ENCODE measurements at places on chromosomes 3 and 15.

DNA sequence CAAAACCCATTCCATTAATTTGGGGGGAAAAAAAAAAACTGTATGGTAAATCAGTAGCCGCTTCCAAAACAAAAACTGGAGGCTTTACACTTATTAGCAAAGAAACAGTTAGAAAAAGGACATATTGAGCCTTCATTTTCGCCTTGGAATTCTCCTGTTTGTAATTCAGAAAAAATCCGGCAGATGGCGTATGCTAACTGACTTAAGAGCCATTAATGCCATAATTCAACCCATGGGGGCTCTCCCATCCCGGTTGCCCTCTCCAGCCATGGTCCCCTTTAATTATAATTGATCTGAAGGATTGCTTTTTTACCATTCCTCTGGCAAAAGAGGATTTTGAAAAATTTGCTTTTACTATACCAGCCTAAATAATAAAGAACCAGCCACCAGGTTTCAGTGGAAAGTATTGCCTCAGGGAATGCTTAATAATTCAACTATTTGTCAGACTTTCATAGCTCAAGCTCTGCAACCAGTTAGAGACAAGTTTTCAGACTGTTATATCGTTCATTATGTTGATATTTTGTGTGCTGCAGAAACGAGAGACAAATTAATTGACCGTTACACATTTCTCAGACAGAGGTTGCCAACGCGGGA, 9.4 kb upstream of the RPL24 start:
- DNase-seq: no peak

DNA sequence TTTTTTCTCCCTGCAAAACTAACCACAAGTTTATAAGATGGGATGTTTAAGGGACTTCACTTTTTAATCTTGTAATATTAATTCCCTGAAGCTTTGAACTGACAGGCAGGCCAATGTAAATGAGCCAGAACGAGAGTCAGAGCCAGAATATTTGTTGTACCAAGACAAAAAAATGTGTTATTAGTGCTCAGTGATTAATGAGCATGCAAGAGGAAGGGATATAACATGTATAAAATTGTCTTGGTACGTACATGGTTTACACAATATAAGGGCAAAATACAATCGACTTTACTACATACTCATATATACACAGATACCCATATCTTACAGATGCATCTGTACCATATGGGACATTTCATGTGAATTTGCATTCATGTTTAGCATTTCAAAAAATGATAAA, 331.2 kb downstream of the MECOM start:
- DNase-seq: no peak

DNA sequence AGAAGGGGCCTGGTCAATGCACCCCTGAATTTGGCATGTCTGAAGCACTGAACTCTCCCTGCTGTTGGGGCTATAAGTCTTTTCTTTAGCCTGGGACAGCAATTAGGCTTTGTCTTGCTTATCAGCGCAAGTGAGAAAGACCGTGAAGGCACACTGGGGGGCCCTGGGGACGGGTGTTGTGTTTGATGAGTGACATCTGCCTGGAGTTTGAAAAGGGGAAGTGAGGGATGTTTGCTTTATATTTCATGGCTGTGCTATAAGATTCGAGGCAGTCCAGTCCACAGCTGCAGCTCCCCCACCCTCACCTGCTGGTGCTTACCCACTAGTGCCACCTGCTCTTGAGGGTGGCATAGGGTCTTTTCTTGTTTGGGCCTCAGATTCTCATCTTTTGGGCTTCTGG, 44.8 kb downstream of the CEMIP start:
- no peak for DNase-seq

DNA sequence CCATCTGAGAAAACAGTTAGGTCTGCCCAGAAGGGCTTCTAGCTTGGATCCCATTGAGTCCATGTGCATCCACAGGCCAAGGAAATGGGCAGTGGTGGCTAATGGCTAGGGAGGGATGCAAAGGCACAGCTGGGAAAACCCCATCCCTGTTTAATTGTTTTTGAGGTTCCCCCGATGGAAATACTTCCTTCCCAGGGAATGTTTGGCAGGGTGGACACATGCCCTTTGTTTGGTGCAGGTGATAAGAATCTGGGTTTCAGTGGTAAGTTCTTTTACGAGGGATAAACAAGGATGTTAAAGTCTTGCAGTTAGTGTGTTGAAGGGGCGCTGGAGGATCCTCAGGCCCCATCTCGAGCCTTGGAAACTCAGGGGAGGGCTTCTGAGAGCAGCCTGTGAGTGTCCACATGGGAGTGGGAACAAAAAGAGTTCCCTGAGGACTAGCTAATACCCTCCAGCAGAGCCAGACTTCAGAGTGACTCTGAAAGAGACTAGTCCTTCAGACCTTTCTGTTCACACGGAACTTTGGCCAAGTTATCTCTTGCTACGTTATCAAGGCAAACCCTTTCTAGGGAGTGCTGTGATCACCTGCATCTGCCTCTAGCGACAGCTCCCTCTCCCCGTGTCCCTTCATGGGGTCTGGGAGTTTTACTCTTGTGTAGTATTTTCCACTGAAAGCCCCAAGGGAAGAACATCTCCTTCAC, 17.4 kb downstream of the PTPRG start:
- no peak for DNase-seq

- no peak for DNase-seq
These were observed 142.0 kb upstream of the SLCO3A1 start for GRCh38 chr15:91711384-91712033.

- DNase-seq: no peak
These were observed 6.5 kb downstream of the APEH start for GRCh38 chr3:49680493-49681231.

GRCh38 chr3:151169262-151169947, 33.6 kb downstream of the GPR171 start:
- DNase-seq: no peak

DNA sequence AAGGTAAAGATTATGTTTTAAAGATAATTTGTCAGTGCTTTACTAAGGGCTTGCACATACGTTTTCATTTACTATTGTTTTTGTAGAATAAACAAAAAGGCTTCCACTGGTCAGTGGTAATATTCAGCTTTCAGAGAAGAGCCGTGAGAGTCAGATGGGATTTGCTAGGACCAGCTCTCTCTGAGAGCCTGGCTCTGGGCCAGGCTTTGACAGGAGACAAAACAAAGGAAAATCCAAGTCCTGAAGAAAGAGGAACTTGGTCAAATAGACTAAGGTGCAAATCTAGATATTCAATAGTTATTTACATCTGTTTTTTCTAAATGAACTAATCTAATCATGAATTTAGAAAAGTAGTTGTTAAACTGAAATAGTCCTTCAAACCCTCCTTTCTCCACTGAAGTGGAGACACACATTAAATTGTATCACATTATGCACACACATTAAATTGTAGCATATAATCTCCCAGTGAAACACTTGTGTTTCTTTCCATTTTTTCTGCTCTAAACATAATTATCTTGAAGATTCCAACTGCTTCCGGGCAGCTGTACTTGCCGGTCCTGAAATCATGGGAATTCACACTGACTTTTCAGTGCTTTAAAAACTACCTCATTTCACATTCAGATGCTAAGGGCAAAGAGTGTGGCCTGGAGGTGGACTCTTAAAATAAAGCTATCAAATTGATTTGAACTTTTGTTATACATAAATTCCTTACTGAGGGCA, 55.1 kb upstream of the FILIP1L start:
- peak; percentile 75 for DNase-seq

DNA sequence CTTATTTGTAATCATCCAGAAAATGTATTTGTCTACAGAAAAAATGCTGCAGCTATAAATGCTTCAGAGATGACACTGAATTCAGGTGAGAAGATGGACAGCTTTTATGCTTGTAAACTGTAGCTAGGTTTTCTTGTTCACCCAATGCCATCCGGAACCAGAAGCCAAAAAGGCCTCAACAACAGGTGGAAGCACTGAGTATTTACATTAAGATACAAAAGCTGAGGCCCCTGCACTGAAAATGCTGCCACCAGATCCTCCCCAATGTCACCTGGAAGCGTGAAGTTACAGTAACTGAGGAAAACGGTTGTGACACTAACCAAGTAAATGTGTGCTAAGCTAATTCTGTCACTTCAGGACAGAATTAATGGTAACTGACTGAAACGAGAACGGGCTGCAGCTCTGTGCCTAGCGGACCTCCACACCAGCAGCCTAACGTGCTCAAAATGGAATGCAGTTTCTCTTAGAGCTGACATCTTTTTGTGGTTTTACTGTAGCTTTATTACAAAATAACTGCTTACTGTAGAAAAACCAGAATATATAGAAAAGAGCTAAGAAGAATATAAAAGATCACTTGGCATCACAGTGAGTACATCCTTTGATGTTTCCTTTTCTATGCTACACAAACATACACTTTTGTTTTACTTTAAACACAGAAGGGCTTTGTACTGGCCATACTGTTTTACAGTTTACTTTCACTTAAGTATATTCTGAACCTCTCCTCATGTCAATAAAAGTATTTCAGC, 7.6 kb downstream of the CHSY1 start:
- DNase-seq: no peak

- DNase-seq: no peak
These were observed 28.5 kb downstream of the THBS1 start for GRCh38 chr15:39609166-39609916.

- DNase-seq: peak; percentile 82
These were observed 59.1 kb downstream of the CORO2B start for GRCh38 chr15:68637767-68638404.

DNA sequence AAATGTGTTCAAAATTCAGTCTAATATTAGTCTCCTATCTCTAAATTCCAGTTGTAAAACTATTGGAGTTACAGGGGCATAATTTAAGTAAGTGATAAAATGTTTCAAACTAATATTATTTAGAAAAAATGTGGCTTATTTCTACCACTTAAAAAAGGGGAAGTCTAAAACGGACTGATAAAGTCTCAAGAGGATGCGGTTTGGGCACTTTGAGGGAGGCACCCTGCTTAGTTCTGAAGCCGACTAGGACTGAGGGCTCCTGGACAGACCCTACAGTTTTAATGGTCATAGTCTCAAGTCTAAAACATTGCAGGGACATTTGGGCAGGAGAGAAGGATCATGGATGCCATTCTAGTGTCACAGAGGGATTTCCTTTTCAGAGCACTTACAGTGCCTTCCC, 566.3 kb downstream of the NR2F2 start:
- DNase-seq: no peak

DNA sequence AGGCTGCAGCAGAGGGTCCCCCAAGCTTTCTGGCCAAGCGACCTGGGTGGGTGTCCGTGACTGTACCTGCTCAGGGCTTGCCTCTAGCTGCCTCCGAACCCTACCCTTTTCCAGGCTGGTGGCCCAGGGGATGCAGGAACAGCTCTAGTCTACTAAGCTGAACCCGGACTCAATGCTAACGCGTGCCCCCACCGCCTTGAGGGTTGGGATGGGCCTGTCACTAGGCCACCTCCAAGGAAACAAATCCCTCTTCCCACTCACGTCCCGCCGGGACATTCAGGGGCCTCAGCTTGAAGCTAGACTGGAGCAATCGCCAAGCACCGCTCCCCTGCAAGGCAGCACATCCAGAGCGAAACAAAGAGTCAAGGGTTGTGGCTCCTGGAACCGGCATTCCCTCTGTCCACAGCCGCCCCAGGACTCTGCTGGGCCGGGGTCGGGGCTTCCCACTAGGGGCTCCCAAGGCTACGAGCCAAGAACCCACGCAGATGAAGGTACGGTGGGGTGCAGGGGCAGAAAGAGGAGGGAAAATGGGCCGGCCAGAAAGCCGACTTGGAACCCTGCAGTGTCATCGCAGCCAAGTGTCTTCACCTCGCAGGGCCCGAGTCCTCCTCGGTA, 2.9 kb downstream of the FBXL22 start:
- no peak for DNase-seq

DNA sequence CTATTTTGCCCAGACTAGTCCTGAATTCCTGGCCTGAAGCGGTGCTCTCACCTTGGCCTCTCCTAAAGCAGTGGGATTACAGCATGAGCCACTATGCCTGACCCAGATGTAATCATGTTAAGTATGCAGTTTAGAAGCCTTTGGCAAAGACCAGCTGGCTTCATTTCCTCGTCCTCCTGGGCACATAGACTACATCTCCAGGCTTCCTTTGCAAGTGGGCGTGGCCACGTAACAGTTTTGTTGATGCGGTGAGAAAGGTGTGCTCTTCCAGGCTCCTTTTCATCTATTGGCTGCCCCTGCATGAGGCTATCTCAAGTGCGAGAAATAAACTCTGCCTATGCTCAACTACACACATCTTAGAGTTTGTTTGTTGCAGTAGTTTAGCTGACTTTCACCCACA, 13.0 kb downstream of the SV2B start:
- no peak for DNase-seq

DNA sequence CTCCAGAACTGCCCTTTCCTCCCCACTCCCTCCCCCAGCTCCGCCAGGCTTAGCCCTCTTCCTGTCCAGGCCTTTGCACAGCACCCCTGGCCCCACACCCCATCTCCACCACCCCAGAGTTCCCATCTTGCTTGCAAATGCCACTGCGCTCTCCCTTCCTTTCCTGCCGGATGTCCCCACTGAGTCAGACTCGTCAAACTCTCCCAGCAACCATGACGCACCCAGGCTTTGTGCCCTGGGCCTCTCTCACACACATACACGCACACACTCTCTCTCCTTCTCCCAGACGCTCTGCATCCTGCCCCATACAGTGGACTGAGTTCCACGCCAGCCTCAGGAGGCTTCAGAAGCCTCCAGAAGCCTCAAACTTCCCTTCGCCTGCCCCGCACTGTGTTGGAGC, 2.8 kb upstream of the CCDC9B start:
- no peak for DNase-seq

DNA sequence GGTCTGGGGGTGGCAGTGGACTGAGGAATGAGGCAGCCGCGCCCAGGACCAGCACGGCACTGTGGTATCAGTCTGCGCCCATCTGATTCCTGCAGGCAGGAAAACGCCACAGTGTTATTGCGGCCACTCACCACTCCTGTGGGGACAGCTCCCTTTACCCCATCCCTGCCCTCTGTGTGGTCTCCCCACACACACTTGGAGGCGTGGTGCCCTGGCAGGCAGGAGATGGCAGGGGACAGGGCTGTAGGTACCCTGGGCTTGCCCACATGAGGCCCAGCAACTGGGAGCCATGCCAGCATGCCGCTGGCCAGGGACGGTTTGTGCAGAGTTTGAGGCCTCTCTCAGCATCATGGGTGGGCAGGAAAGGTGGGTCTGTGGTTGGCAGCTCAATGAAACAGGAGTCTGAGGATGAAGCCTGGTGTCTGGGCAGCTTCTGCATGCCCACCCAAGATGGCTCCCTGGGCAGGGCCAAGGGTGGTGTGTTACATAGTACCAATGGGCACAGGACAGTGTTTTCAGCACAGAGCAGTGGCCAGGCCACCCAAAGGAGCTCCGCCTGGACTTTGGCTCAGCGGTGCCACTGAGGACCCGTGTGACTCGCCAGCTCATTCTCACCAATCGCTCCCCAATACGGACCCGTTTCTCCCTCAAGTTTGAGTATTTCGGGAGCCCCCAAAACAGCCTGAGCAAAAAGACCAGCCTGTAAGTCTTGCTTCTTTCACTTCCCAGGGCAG, 27.2 kb downstream of the ACAA1 start:
- no peak for DNase-seq

- no peak for DNase-seq
These were observed 51.0 kb downstream of the ALCAM start for GRCh38 chr3:105417525-105418289.

DNA sequence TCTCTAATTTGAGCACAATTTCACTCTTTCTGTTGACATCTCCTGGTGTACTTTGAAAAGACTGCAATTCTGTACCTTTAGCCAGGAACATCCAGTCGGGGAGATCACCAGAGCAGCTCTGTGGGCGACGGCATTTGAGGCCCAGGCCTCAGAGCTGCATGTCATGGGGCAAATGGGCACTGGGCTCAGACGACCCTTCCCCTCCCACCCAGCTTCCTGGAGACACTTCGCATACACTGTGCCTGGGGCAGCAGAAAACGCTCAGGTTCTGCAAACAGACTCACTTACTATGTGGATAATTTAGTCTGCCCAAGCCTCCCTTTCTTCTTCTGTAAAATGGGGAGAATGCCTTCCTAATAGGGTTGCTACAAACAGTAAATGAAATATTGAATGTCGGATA, 96.9 kb downstream of the HMG20A start:
- DNase-seq: no peak

Measured in muscle of arm (tissue), 14 donors.